ENCODE measurements at places on chromosomes 7 and 10. TPM values are rescaled to one million over a fixed set of nuclear protein-coding genes. Genes with fewer than 3 reads are reported as not detected.

- no peaks in the 10 kb centered on the region for H3K4me1 ChIP-seq
- H3K36me3 ChIP-seq: no peaks in the 10 kb centered on the region
- H3K27ac ChIP-seq: no peak overlapping the region
- no peaks in the 10 kb centered on the region for H3K27me3 ChIP-seq
- no peak for DNase-seq
- no peak overlapping the region for H3K4me3 ChIP-seq
These were observed 287.5 kb downstream of the GLRX3 start for GRCh38 chr10:130423455-130424305.

GRCh38 chr10:29534590-29534989, 100.2 kb downstream of the SVIL start:
- H3K4me3 ChIP-seq: no peak overlapping the region
- H3K27me3 ChIP-seq: no peaks in the 10 kb centered on the region
- no peak for DNase-seq

- H3K27ac ChIP-seq: no peak overlapping the region
- DNase-seq: no peak
- no peaks in the 10 kb centered on the region for H3K36me3 ChIP-seq
- no peaks in the 10 kb centered on the region for H3K27me3 ChIP-seq
- H3K4me1 ChIP-seq: no peaks in the 10 kb centered on the region
- H3K4me3 ChIP-seq: no peak overlapping the region
These were observed 938.9 kb downstream of the NRG3 start for GRCh38 chr10:82813856-82814255.

DNA sequence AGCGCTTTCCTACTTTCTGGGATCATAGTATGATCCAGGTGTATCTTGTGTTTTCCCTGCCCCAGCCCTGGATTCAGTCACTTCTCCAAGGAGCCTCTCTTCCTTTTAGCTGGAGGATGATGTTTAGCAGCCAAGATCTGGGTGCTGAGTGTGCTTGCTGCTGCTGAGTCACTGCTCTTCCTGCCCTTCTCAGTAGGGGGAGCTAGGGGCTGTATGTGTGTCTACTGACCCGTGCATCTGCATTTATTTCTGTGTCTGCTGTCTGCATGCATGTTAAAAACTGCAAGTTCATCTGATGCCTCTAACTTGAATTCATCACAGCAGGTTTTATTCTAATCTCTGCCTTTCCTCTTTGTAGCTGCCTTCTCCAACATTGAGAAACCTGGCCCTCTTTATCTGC, 31.6 kb downstream of the MGMT start:
- no peak for DNase-seq
- H3K4me1 ChIP-seq: no peaks in the 10 kb centered on the region
- no peak overlapping the region for H3K27ac ChIP-seq

DNA sequence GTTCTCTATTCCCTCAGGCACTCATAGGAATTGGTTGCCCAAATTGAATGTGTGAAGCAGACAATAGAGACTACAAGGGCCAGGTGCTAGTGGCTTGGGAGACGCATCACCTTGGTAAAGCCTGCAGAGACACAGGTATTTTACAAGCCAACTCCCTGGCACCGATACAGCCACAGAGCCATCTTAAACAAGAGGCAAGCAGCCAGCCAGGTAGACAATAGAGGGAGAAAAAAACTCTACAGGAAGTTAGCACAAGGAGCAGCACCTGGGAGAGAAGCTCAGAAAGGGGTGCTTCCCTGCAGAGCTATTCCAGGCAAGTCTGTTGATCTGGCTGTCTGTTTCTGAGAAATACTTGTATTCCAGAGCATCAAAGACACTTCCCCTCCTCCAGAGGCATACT, 43.0 kb upstream of the CDK1 start:
- no peak overlapping the region for H3K4me3 ChIP-seq
- peaks cover 37% of the 10 kb centered on the region for H3K27me3 ChIP-seq
- no peak for DNase-seq
- H3K36me3 ChIP-seq: no peaks in the 10 kb centered on the region
- H3K4me1 ChIP-seq: peaks cover 16% of the 10 kb centered on the region
- no peak overlapping the region for H3K27ac ChIP-seq

- H3K27ac ChIP-seq: no peak overlapping the region
- peaks cover 68% of the 10 kb centered on the region for H3K27me3 ChIP-seq
- H3K4me1 ChIP-seq: peaks cover 14% of the 10 kb centered on the region
- H3K4me3 ChIP-seq: no peak overlapping the region
- no peak for DNase-seq
These were observed 24.8 kb downstream of the JCAD start for GRCh38 chr10:30034433-30035137.

LYZL2 gene
- not detected for total RNA-seq

HOXA6 gene
- total RNA-seq: not detected
